Right renal cortex interstitium (tissue), 3 donors: ENCODE measurements at places on chromosomes 7 and 10. TPM values are rescaled to one million over a fixed set of nuclear protein-coding genes. Genes with fewer than 3 reads are reported as not detected.

MOGAT3 gene
- 0.12 TPM for polyA plus RNA-seq

MACC1 gene
- polyA plus RNA-seq = 9.3 TPM

GRCh38 chr7:72435366-72435765 is 23.2 kb upstream of the CALN1 start:
- DNase-seq = no peak

GRCh38 chr7:135840591-135840990 is 92.0 kb upstream of the FAM180A start:
- DNase-seq = no peak

DNA sequence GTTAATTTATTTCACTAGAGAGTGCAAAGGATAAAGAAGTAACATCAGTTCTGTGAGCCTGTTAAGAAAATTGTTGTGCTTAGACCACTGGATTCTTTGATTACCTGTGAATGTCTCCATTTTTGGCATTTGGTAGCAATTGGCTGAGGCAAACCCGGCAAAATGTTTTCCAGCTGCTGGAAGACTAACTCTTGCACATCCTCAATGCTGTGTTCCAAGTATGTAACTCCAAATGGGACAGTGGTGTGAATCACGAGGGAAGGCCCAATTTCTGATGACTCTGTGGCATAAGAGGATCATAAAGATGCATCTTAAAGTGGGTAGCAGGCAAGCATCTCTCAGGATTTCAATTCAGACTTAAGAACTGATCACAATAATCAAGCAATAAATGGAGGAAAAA is 268.8 kb downstream of the RNLS start:
- DNase-seq = no peak

- no peak for DNase-seq
Measured at GRCh38 chr10:32940321-32941301, 17.4 kb downstream of the ITGB1 start.

DNA sequence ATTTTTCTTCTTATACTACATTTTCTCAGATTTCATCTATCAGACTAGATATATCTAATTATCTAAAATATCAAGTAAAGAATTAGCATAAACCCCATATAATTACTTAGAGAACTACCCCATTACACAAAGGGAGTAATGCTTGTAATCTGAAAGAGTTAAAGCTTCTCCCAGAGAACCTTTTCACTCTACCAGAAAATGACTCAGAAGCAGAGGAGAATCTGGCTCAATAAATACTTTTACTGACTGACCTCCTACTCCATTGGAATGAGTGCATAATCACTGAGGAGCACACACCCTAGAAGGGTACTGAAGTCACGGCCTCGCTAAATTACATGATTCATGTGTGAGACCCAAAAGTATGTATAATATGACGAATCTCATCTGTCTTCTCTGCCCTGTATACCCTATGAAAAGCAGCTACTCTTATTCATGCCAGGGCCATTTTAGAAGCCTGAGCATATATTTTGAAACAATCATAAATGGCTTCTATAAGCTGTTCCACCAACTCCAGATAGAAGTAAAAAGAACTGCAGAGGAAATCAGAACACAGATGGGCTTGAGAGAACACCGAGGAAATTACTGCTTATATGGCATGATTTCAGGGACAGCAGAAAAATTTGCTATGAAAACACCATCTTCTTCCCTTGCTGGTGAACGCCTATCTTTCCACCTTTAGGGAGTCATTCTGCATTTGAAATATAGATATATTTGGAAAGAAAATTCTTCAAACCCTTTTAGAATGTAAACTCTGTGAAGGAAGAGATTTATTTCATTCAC is 32.7 kb downstream of the DNMBP start:
- DNase-seq = no peak

DNA sequence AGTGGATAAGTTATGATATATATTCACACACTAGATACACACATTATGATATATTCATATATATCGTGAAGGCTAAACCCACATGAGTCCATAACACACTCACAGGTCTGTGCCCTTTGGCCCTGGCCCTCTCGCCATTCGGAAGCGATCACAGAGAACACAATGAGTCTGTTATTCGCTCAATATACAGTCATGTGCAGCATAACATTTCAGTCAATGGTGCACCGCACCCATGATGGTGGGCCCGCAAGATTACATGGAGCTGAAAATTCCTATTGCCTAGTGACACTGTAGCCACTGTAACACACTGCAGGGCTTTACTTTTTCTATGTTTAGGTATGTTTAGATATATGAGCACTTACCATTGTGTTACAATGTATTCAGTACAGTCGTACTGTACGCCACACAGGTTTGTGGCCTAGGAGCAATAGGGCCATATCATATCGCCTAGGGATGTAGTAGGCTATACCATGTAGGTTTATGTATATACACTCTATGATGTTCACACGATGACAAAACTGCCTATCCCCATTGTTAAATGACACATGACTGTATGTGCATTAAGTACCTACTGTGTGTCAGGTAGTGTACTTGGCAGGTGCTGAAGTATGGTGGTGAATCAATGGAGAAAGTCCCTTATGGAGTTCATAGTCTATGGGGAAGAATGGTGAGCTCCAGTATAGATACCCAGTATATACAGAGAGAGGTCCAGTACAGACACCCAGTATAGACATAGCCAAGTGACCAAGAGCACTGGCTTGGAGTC is 198.8 kb upstream of the KLF14 start:
- no peak for DNase-seq

DNA sequence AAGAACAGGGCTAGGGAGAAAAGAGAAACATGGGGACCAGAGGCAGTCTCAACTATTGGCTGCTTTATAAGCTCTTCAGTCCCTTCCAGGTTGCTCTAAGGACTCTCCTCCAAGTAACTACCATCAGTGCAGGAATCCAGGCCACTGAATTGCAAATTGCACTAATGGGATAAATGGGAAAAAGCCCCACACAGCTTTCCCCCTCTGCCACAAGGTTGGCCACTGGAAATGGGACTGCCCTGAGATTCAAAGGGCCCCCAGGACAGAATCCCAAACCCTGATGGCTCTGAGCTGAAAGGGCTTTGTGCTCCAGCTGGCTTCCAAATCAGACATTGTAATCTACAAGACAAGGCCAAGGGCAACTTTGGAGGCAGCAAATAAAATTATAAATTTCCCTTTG is 633.2 kb downstream of the ACTR3B start:
- DNase-seq = no peak

- DNase-seq = no peak
Measured at GRCh38 chr7:517774-518629, 1.6 kb downstream of the PDGFA start.

GRCh38 chr7:25427721-25428120 is 199.4 kb upstream of the NPVF start:
- DNase-seq = no peak

GRCh38 chr7:151572136-151572535 is 52.4 kb upstream of the RHEB start:
- no peak for DNase-seq
